Inflammatory macrophage (primary cell): ENCODE measurements at places on chromosomes 6 and 20.

GRCh38 chr20:59214606-59215547 lies 51.3 kb downstream of the ZNF831 start:
- no peak for DNase-seq

DNA sequence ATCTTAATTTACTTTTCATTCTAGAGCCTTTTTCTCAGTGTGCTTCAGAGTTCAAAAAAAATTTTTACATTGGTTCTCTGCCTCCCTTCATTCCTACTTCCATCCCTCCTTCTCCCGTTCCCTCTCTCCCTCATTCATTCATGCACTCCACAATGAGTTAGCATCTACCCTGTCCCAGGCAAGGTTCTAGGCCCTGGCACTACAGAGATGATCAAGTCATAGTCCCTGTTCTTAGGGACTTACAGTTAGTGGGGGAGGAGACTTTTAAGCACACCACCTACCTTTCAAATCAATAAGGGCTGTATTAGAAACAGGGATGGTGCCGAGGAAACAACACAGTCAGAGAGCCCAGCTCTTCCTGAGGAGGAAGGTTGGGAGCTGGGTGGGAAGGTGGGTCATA lies 40.3 kb downstream of the MAP3K5 start:
- DNase-seq = no peak

GRCh38 chr6:87742106-87742505 lies 40.1 kb upstream of the AKIRIN2 start:
- DNase-seq = peak; percentile 96

GRCh38 chr6:56827908-56828649 lies 126.8 kb upstream of the BEND6 start:
- no peak for DNase-seq

DNA sequence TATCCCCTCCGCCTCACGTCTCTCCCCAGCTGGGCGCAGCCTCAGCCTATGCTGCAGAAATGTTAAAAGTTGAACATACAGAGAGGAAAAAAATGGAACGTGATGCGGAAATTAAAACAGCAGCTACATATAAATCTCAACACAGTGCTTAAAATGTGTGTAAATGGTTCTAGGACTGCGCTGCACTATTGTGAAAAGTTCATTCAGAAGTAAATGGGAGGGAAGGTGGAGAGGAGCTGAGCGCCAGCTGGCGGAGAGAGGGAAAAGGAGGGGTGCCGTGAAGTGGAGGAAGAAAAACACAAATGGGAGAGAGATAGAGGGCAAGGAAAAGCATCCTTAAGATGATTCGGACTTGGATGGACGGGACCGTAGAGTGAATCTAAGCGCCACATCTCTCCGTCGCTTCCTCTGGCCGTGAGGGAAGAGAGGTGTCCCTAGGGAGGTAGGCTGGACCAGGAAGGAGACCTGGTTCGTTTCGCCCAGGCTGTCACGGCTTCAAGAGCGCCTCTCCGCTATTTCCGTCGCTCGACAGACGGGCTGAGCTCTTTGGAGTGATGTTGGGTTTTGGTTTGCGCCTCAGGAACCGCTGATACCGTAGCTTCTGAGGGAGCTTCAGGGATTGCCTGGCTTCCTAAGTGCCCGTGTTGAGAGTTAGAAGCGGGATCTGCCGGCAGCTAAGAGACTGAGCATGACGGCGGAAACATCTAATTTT lies 113.7 kb downstream of the TRIM27 start:
- DNase-seq = no peak

- no peak for DNase-seq
These were observed 22.8 kb upstream of the PCMTD2 start for GRCh38 chr20:64232794-64233193.

DNA sequence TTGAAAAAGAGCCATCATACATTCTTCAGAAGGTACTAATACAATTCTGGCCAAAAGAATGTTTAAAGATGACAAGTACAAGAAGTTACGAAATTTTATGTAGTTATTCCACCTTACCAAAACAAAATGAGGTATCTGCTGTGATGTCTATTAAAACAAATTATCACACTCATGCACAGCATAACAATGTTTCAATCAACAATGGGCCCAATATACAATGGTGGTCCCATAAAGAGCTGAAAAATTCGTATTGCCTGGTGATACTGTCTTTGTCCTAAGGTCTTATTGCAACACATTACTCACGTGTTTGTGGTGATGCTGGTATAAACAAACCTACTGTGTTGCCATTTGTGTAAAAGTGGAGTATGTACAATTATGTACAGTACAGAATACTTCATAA lies 3.6 kb upstream of the NUP153 start:
- DNase-seq = no peak

- no peak for DNase-seq
These were observed 78.5 kb upstream of the NUP153 start for GRCh38 chr6:17785094-17785787.
